ENCODE measurements at places on chromosomes 5 and 9.

DNA sequence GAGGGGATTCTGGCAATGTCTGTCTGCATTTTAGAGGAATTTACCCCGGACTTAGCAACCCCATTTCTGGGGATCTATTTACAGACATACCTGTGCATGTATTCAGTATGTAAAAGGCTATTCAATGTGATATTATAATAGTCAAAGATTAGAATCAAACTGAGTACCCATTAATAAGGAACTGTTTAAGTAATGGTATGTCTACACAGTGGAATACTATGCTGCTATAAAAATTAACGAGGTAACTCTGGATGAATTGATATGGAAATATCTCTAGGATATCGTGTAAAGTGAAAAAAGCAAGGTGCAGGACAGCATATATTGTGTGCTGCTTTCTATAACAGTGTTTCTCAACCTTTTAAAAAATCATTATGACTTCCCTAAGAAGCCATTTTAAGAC is 186.9 kb downstream of the SEMA6A start:
- DNase-seq: no peak

- no peak for DNase-seq
Observed at GRCh38 chr5:144191998-144192397, 21.3 kb downstream of the KCTD16 start.

DNA sequence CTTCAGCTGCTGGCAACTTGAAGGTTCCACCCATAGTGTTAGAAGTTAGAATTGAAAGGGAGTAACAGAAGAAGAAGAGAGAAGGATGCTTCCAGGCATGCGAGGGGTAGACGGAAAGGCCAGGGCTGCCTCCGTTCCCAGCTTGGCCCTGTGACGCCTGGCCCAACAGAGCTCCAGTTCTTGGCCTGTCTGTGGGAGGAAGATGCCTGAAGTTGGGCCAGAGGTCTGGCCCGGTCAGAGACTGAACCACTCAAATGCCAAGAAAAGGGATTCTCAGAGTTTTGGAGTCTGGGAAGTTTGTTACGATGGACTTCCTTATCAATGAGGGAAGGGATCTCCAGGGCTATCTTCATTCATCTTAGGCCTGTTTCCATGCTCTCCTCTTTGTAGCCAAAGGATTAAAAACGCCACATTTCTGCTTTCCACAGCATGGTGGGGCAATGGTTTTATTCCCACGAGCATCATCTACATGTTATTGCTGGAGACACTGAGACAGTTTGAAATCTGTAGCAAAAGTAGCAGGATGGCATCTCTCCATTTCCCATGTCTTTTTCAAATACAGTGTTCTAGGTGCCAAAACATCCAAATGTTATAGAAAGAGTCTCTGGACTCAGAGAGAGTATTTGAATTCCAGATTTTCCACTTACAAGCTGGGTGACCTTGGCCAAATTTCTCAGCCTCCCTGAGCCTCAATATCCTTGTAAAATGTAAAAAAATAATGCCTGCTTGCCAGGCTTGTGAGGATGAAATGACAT is 65.4 kb upstream of the ANKRD55 start:
- no peak for DNase-seq

GRCh38 chr9:87102126-87102525 is 154.8 kb upstream of the GAS1 start:
- DNase-seq: no peak

- DNase-seq: no peak
Observed at GRCh38 chr5:173512637-173513435, 103.6 kb downstream of the BOD1 start.

DNA sequence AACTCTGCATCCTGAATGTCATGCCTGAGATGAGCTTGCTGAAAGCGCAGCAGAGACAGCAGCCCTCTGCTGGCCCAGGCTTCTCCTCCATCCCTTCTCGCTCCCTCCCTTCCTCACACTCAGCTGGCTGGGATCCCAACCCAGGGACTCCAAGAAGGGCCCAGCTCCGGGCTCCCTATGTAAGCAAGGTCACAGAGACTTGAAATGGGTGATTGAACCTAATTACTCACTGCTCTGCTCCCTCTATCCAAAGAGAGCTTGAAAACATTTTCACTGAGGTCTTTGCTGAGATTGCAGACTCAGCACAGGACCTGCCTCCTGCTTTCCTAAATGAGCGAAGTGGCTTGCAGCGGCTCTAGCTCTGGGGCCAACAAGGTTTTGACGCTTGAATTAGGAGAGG is 42.8 kb downstream of the RAPGEF1 start:
- DNase-seq: no peak

- DNase-seq: peak; percentile 53
Observed at GRCh38 chr5:113678924-113679575, 165.6 kb downstream of the YTHDC2 start.

DNA sequence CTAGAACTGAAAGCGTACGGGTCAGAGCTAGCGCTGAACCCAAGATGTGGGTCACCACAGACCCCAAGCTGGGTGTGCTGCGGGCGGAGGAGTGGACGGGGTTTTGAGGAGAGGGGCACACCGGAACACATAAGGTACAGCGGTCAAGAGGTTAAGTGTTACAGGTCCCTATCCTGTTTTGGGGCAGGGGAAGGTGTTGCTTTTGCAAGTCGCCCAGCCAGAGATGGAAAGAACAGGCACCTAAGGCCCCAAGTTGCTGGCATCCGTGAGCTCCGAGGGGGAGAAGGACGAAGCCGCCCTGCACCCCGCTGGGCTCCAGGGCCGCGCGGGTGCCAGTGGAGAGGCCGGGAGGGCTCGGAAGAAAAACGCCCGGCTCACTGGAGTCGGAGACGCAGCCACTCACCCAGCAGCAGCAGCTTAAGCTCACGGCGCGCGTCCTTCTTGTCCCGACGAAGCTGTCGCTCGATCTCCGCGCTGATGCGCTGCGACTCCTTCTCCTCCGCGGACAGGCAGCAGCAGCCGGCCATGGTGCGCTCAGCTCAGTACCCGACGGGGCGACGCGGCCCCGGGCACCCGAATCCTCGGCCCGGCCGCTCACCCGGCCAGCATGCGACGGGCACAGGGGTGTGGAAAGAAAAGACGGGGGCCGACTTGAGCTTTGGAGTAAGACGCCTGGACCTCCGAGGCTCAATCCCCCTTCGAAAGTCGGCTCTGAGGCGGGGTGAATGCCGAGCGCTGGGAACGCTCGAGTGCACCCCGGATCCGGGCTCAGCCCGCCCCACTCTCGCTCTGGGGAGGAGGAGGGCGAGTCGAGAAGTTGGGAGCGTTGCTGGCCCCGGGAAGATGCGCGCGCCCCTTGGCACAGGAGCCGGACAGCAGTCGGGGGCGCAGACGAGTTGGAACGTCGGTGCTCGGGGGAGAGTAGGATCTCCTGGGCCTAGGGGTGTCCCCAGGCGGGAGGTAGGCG is 572 bp downstream of the GNA14 start:
- DNase-seq: peak; percentile 56

GRCh38 chr5:43000111-43000840 is 39.8 kb downstream of the ANXA2R start:
- no peak for DNase-seq

DNA sequence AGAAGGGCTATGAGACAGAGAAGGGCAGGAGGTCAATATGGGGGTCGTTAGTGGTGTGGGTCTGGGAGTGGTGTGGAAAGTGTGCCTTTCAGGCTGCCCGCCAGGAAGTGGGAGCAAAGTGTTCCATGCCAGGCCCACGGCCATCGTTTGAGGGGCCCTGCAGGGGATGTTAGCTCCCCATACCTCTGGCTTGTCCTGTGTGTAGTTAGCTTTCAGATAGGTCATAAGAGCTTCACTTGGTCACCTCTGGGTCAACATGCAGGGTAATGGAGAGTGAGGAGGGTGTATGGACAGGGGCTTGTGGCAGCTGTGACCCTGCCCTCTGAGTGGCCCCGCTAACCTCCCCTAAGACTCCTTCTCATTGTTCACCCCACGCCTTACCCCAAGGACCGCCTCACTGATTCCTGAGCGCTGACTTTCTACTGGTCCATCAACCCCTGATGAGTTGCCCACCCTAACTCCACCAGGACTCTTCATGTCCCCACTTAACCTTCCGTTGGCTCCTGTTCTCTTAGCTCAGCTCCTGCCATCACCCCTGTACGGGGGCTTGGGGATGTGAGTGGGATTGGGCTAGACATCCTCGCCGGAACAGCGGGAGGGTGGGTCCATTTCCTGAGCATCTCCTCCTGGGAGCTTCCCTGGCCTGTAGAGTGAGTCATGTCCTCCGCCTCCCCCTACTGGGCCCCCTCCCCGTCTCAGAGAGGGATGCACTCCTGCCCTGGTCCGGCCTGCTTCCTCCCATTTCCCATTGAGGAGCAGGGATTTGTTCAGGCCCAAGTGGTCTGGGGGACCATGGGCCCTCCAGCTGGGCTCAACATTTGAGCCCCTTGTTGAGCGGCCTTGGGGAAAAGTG is 125.7 kb downstream of the FGF18 start:
- DNase-seq: no peak

DNA sequence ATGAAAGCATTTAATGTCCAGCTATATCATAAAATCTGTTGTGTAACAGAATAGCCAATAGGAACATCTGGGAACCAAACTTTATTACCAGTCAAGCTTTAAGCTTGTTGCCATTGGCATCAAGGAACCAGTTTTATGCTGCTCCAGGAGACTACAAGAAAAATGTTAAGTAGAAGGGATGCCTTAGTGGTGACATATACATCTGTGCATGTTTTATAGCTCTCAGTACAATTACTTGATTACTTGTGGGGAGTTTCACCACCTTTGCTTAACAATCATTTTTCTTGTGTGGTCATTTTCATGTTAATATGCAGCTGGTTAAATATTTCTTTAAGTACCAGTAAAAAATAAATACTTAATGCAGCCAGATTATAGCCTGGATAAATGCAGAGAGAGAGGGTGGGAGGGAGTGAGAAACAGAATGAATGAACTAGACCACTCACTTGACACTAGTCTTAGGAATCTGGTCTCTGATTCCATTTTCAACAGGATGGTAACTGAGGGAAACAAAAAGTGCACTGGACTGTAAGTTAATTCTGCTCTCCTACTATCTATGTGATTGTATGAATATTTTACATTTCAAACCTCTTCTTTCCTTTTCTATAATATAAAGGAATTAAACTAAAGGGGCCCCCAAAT is 35.7 kb upstream of the LURAP1L start:
- DNase-seq: no peak

GRCh38 chr9:121297389-121297788 is 29.4 kb downstream of the GSN start:
- no peak for DNase-seq

- no peak for DNase-seq
Observed at GRCh38 chr9:3906437-3907213, 380.8 kb upstream of the RFX3 start.

GRCh38 chr5:129216001-129216400 is 121.5 kb downstream of the ISOC1 start:
- no peak for DNase-seq

DNA sequence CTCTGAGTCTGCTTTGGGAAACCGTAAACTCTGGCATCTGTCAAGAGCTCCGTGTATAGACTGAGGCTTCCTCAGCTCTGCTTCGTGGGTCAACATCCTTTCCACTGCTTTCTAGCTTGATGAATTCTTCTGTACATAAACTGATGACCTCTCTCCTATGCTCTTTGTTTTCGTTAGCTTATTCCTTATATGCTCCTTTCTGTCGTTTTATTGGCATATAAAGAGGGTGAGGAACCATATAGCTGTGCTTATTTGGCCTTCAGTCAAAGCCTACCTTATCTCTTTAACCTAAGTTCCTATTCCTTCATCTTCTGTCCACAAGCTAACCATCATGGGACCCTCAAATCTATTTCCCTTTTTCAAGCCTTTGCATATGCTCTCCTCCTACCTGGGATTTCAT is 39.4 kb upstream of the CARTPT start:
- DNase-seq: no peak

DNA sequence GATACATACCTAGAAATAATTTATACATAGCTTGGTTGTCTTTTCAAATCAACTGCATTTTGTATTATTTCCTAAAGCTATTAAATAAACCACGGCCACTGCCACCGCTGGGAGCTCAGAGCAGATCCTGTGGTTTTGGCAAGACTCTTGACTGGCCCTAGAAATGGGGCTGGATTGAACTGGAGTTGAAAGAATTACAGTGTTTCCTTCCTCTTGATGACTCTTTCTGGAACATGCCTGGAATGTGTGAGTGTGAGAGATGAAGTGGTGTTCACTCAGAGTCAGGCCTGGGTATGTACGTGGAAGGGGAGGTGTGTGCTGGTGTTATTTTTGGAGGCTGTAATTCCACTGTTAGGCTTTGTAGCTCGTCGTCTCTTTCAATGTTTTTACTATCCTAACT is 45.9 kb downstream of the TEK start:
- no peak for DNase-seq

GRCh38 chr5:110288766-110289511 is 437.5 kb downstream of the TMEM232 start:
- DNase-seq: no peak

DNA sequence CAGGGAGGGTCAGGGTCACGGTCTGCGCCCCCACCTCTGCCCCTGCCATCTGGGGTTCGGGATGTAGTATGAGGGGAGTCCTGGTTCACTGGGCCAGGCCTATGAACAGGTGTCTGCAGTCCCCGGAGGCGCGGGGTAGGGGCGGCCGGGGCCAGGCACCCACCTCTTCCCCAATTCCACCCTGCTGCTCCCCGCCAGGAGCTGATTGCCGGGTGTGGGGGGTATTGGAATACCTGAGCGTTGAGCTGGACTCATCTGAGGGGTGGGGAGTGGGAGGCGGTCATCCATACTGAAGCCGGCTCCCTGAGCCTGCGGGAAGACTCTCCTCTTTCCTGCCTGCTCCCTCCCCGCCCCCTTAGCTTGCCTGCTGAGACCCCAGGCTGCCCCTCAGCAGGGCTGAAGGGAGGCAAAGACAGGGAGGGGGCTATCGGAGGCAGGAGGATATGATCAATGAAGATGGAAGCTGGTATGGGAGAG is 679 bp downstream of the SLC6A7 start:
- no peak for DNase-seq

- no peak for DNase-seq
Observed at GRCh38 chr9:120099065-120099464, 480.9 kb downstream of the CDK5RAP2 start.

- DNase-seq: peak; percentile 69
Observed at GRCh38 chr9:20209391-20210340, 412.6 kb downstream of the MLLT3 start.

- no peak for DNase-seq
Observed at GRCh38 chr5:144815131-144815530, 644.5 kb downstream of the KCTD16 start.

GRCh38 chr5:172748341-172748843 is 22.6 kb downstream of the DUSP1 start:
- no peak for DNase-seq

DNA sequence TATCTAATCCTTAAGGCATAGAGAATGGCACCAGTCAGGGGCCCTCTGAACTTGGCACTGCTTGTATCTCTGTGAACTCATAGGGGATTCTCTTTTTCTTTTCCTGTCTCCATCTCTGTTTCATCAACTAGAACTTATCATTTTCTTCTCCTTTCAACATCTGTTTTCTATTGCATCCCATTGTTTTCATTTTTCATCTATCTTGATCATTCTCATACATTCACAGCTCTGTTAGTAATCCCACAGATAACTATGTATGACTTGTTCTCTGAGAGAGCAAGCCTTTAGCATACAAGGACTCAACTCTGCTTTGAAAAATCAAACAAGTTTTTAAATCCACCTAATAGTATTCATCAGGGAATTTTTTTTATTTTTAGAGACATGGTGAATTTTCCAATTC is 264.3 kb downstream of the ARRDC3 start:
- DNase-seq: no peak

Measured in activated CD8-positive, alpha-beta memory T cell treated with anti-CD3 and anti-CD28 coated beads, Interleukin-2, amount 50 U/mL, for 48 hours (primary cell).